Right ventricle myocardium inferior (tissue), 1 donor: ENCODE measurements at places on chromosomes 2 and 18. TPM values are rescaled to one million over a fixed set of nuclear protein-coding genes. Genes with fewer than 3 reads are reported as not detected.

DNA sequence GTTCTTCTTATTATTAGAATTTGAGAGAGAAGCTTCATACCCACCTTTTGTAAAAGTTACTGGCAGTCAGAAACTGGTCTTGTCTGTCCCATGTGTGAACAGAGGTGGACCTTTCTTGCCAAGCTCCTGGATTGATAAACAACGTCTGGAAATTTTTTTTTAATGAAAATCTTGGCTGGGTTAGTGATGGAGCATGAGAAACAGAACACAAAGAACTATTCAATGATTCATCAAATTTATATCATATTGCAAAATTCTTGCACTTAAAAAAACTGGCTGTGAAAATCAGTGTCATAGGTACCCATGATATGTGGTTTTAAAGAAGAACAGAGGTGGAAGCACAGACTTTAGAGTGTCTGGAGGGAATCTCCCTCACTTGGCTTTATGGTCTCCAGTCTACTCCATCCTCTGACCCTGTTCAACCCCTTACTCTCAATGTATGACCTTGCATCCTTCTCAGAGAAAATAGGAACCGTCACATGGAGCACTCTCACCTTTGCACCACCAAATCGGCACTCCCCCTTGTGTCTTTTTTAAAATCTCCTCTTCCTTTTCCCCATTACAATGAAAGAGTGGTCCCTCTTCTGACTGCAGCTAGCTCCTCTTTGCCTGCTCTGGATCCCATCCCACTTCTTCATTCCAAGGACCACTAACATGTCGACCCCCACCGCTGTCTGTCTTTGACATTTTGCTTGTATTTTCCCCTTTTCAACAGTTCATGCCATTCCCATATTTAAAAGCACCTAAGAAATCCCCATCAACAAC is 58.2 kb downstream of the COPS8 start:
- no peak for DNase-seq

DNA sequence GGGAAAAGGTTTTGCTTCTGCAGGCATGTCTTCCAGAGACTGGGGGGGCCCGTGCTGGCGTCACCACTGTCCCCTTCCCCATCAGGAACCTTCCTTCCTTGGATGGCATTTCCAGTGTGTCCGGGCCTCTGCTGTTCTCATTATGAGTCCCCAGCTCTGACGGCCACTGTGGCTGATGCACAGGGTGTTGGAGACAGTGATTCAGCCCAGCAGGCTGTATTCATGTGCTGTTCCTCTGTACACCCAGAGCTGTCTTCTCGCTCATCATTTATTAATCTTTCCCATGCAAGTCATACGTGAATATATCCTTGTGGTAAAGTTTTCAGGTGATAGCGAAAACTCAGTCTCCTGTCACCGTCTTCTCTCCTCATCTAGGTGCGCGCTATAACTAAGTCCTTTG is 57.7 kb downstream of the ASAP2 start:
- DNase-seq = no peak

COMMD1 gene
- 59.5 TPM for total RNA-seq

LHCGR gene
- total RNA-seq = 0.11 TPM
